ENCODE measurements at places on chromosomes 3 and 15. TPM values are rescaled to one million over a fixed set of nuclear protein-coding genes. Genes with fewer than 3 reads are reported as not detected.

The LYZL4 gene
- not detected for total RNA-seq

The HYPK gene
- total RNA-seq, result 6.9 TPM

The IL12A gene
- total RNA-seq, result 1.1 TPM

The C3orf85 gene
- not detected for total RNA-seq

The NDUFB4 gene
- total RNA-seq, result 214 TPM

The CPN2 gene
- not detected for total RNA-seq

The AGBL1 gene
- not detected for total RNA-seq

The FOXB1 gene
- total RNA-seq, result not detected

The ST3GAL6 gene
- 0.80 TPM for total RNA-seq

The PIGZ gene
- 1.7 TPM for total RNA-seq

The XIRP1 gene
- total RNA-seq, result 0.32 TPM

The CADPS gene
- not detected for total RNA-seq

The MYL3 gene
- total RNA-seq, result not detected
